ENCODE measurements at places on chromosomes 6 and 20. TPM values are rescaled to one million over a fixed set of nuclear protein-coding genes. Genes with fewer than 3 reads are reported as not detected.

The TSPO2 gene
- polyA plus RNA-seq: not detected

The CD24 gene
- polyA plus RNA-seq: 1,099 TPM

The SYNDIG1 gene
- polyA plus RNA-seq: 19.3 TPM

The C20orf141 gene
- polyA plus RNA-seq: not detected

The NUP153 gene
- 40.1 TPM for polyA plus RNA-seq

The CLIC5 gene
- polyA plus RNA-seq: 1.1 TPM

The VWA7 gene
- polyA plus RNA-seq: 8.1 TPM

The PHF3 gene
- 10.4 TPM for polyA plus RNA-seq

The TBX18 gene
- polyA plus RNA-seq: 1.4 TPM

The RUNX2 gene
- 0.31 TPM for polyA plus RNA-seq

The SMIM13 gene
- 6.4 TPM for polyA plus RNA-seq

The TPX2 gene
- 150 TPM for polyA plus RNA-seq

The PBOV1 gene
- not detected for polyA plus RNA-seq

The MYB gene
- 4.8 TPM for polyA plus RNA-seq

The KCNG1 gene
- 2.1 TPM for polyA plus RNA-seq

The PLEKHG1 gene
- 3.6 TPM for polyA plus RNA-seq

The PLA2G7 gene
- 0.61 TPM for polyA plus RNA-seq

The OR2H2 gene
- not detected for polyA plus RNA-seq

The HAO1 gene
- polyA plus RNA-seq: not detected

The TENT5A gene
- polyA plus RNA-seq: 8.9 TPM

The SEMG1 gene
- not detected for polyA plus RNA-seq

The COL9A1 gene
- polyA plus RNA-seq: 0.92 TPM

The APOM gene
- polyA plus RNA-seq: 12.0 TPM

The FAM162B gene
- polyA plus RNA-seq: 1.8 TPM

The THBS2 gene
- polyA plus RNA-seq: 12.9 TPM

The FAM184A gene
- 8.5 TPM for polyA plus RNA-seq

The NCOA5 gene
- polyA plus RNA-seq: 22.0 TPM

The KCNK15 gene
- 0.12 TPM for polyA plus RNA-seq

The APOBEC2 gene
- not detected for polyA plus RNA-seq

The C20orf144 gene
- 0.14 TPM for polyA plus RNA-seq

The ACSS1 gene
- 12.2 TPM for polyA plus RNA-seq

The SIRPD gene
- polyA plus RNA-seq: not detected

The XKR7 gene
- polyA plus RNA-seq: 16.0 TPM

The CYP39A1 gene
- 0.48 TPM for polyA plus RNA-seq

The ATXN1 gene
- polyA plus RNA-seq: 4.5 TPM

The RIPOR3 gene
- polyA plus RNA-seq: 0.29 TPM

The DNAAF9 gene
- 10.5 TPM for polyA plus RNA-seq

The TDP2 gene
- polyA plus RNA-seq: 54.8 TPM

The FILIP1 gene
- 0.31 TPM for polyA plus RNA-seq

The TRIM15 gene
- polyA plus RNA-seq: not detected

The SSTR4 gene
- polyA plus RNA-seq: not detected

The CDSN gene
- polyA plus RNA-seq: not detected

The SLC22A16 gene
- 0.53 TPM for polyA plus RNA-seq

The ZKSCAN8 gene
- 15.2 TPM for polyA plus RNA-seq

The IMPG1 gene
- polyA plus RNA-seq: 0.08 TPM

The CTCFL gene
- polyA plus RNA-seq: not detected

The CAGE1 gene
- polyA plus RNA-seq: not detected

The RFX6 gene
- polyA plus RNA-seq: not detected

The MMS22L gene
- 5.3 TPM for polyA plus RNA-seq

The GMPR gene
- 28.9 TPM for polyA plus RNA-seq
